ENCODE measurements at places on chromosomes 12 and 14.

GRCh38 chr12:93664573-93665138 is 12.5 kb upstream of the CRADD start:
- no peak for DNase-seq

DNA sequence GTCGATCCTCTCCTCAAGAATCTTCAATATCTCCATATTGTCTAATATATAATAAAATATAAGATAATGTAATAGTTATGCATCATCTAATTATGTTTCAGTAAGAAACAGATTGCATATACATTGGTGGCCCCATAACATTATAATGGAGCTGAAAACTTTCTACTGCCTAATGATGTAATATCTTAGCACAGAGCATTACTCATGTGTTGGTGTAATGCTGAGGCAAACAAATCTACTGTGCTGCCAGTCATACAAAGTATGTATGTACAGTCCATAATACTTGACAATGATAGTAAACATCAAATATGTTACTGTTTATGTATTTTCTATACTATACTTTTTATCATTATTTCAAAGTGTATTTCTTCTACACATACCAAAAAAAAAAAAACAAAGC is 128.7 kb downstream of the CPNE8 start:
- no peak for DNase-seq

DNA sequence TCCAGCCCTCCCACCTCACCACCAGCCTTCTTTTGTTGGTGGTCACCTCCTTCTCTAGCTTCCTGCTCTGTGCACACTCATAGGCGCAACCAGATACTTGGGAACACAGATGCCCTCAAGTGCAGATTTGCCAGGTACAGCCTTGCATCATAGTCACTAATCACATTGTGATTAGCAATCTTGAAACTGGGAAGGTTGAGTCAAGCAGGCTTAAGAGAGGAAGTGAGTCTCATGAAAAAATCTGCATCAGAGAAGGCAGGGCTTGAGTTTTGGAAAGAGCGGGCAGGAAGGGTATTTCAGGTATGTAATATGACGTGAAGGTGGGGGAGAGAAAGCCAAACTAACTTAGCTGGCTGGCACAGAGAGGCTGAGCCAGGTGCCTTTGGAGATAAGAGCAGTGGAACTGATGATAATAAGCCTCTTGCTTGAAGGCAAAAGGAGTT is 2.7 kb upstream of the RABGGTA start:
- no peak for DNase-seq

- peak; percentile 67 for DNase-seq
These were observed 831 bp downstream of the CRIP1 start for GRCh38 chr14:105487449-105487985.

GRCh38 chr14:87000081-87000480 is 992.9 kb downstream of the GALC start:
- DNase-seq = no peak

DNA sequence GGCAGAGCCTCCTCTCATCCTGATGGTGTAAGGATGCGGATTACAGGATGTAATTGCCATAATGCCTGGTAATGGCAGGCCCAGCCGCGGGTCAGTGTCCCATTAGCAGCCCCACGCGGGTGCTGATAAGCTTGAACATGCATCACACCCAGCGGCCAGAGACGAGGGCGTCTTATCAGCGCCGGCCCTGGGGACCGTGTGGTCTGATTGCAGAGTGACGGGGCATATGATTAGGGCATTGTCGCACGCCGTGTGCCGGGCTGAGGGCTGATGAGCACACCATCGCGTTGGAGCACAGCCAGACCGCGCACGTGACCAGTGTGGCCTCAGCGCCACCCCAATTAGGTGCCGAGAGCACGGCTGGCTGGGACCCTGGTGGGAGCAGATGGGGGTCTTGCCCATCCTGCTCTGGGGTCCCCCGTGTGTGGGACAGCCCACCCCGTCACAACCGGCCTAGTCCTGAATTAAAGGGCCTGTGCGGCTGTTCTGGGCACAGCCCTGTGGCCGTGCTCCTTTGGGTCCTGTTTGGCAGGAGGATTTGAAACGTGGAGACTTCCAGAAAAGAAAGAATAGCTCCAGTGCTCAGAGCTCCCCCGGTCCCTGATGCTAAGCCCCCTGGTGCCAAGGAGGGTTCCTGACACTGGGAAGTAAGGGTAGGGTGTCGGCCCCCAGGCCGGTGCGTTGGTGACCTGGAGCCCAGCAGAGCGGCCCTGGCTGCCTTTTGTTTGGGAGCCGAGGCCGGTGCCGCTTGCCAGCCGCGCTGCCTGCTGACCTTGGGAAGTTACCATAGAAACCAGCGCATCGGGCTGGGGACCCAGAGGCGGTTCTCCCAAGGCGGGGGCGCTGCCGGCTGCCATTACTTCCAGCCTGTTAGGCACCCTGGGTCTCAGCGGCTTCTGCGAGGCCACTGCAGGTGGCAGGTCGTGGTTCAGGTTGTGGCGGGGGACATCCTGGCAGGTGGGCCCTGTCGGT is 20.7 kb downstream of the KIF26A start:
- no peak for DNase-seq

- DNase-seq = no peak
These were observed 7.6 kb downstream of the KRT85 start for GRCh38 chr12:52359621-52360061.

DNA sequence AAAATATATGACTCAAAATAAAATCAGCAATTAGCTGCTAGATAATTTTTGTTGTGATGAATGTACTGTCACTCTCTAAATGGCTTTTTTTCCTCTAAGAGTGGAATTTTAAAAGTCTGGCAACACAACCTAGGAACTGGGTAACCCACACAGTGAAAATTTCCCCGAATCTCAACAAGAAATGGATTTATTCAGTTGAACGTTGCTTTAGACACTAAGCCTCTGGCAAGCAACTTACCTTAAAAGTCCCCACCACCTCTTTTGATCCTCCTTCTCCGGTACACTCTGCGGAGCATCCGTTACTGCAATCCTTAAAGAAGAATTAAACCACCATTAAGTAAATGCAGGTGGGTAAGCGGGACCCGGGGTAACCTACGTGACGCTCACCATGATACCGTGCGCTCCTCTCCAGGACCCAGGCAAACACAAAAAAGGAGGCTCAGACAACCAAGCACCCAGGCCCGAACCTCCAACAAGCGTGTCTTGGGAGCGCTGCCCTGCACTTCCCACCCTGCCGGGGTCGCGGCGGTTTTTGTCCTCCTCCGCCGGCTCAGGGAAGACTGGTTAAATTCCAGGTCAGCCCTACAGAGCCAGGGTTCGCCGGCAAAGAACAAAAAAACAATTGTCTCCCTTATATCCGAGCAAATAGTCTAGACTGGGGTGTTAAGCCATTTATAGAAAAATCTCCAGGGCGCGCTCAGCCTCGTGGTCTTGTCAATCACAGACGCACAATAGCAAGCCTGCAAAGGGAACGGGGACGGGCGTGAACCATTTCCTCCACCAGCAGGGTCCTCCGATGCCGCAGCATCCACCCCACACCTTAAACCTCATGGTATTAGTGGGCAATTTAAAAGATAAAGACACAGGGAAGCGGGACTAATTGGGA is 47.1 kb downstream of the BCAT1 start:
- no peak for DNase-seq

DNA sequence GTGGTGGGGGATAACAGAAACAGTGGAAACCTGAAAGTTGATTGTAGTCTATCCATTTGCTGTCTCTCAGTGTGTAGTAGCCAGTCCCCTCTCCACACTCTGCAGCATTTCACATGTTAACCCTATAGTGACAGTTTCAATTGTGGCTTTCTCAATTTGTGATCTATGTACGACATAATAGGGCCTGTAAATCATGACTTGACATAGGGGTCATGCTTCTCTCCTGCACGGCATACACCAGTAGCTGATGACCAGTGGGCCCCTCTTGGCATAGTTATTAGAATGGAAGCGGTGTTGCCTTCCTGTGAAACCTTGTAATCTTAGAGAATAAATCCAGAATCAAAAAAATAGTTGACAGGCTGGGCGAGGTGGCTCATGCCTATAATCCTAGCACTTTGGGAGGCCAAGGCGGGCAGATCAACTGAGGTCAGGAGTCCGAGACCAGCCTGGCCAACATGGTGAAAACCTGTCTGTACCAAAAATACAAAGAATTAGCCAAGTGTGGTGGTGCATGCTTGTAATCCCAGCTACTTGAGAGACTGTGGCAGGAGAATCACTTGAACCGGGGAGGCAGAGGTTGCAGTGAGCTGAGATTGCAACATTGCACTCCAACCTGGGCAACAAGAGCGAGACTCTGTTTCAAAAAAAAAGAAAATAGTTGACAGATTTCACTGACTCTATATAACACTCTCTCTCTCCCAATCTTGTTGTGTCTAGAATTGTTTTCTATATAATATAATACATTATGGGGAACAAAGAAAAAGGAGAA is 44.6 kb upstream of the VSX2 start:
- no peak for DNase-seq

GRCh38 chr14:69957986-69958385 is 78.8 kb downstream of the SMOC1 start:
- no peak for DNase-seq

- DNase-seq = peak; percentile 63
These were observed 2.1 kb downstream of the PLXNC1 start for GRCh38 chr12:94150240-94151121.

DNA sequence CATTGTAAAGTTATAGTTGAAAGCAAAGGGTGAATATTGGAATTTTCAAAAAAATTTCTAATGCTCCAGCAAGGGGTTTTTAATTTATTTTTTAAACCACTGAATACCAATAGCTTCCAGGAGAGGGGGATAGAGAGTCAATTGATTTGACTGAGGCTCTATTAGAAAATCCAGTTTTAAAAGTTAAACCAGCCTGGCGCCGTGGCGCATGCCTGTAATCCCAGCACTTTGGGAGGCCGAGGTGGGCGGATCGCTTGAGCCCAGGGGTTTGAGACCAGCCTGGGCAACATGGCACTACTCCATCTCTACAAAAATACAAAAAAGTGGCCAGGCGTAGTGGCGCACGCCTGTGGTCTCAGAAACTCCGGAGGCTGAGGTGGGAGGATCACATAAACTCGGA is 150.1 kb downstream of the SLC38A4 start:
- peak; percentile 31 for DNase-seq

DNA sequence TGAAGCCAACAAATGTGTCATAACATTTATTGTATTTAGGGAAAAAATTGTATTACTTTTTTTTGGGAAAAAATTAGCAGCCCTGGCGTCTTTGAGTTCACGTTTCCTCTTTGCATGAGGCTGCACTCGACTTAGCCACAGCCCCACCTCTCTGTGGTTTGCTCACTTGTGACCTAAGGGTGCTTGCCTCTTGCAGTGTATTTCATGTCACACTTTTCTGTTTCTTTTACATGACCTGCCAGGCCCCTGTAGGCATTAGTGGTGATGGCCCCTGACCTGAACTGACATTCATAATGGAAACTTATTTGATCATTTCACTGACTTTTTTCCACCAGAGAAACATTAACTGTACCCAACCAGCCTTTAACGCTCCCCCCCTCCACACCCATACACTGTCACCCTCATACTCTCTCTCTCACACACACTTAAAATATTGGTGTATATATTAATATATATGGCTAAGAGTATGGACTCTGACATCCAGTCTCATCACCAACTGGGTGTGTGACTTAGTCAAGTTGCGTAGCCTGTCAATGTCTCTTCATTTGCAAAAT is 122.9 kb downstream of the PRKCH start:
- DNase-seq = peak; percentile 61

Data from CD8-positive, alpha-beta T cell (primary cell).